ENCODE measurements at places on chromosomes 7 and 10. TPM values are rescaled to one million over a fixed set of nuclear protein-coding genes. Genes with fewer than 3 reads are reported as not detected.

SORBS1 gene
- 0.69 TPM for total RNA-seq

ANKRD7 gene
- total RNA-seq, result not detected

ANKRD61 gene
- total RNA-seq, result 0.49 TPM

ZC3HAV1L gene
- 21.2 TPM for total RNA-seq

ASZ1 gene
- not detected for total RNA-seq

PDE1C gene
- not detected for total RNA-seq

MMP21 gene
- total RNA-seq, result 0.24 TPM

GNGT1 gene
- total RNA-seq, result not detected

ADAMTS14 gene
- total RNA-seq, result 0.07 TPM

TNS3 gene
- 0.63 TPM for total RNA-seq

SLC13A1 gene
- not detected for total RNA-seq

ZNF438 gene
- 3.1 TPM for total RNA-seq

CALML5 gene
- total RNA-seq, result not detected

TMEM225B gene
- 1.4 TPM for total RNA-seq

RBP3 gene
- total RNA-seq, result not detected

R3HCC1L gene
- total RNA-seq, result 18.3 TPM

IL2RA gene
- 464 TPM for total RNA-seq

MKI67 gene
- 221 TPM for total RNA-seq

HOXA1 gene
- total RNA-seq, result 0.22 TPM

EMX2 gene
- not detected for total RNA-seq

TAS2R41 gene
- not detected for total RNA-seq

LIPJ gene
- not detected for total RNA-seq

CCDC3 gene
- 0.15 TPM for total RNA-seq

OR2A42 gene
- total RNA-seq, result 0.07 TPM

ACSM6 gene
- total RNA-seq, result not detected

LGI1 gene
- total RNA-seq, result not detected

ADD3 gene
- 268 TPM for total RNA-seq

CYP3A7 gene
- total RNA-seq, result not detected

MSS51 gene
- total RNA-seq, result 3.8 TPM

PRF1 gene
- total RNA-seq, result 132 TPM

PNLIPRP3 gene
- total RNA-seq, result not detected

CXCL12 gene
- total RNA-seq, result not detected

TRPV5 gene
- 0.10 TPM for total RNA-seq

AGR3 gene
- not detected for total RNA-seq

ZNF853 gene
- 0.27 TPM for total RNA-seq

GIMAP6 gene
- 170 TPM for total RNA-seq

TCF7L2 gene
- total RNA-seq, result 0.59 TPM

KIF5B gene
- total RNA-seq, result 72.4 TPM

DRGX gene
- total RNA-seq, result not detected

TBX20 gene
- 0.25 TPM for total RNA-seq

EN2 gene
- not detected for total RNA-seq

Measured in T-helper 1 cell treated with Interleukin-12 subunit alpha and Interleukin-12 subunit beta and Interleukin-4 antibody, amounts not matched to agents 30 ng/mL and 1 ng/mL, for 36 hours (primary cell).